GM18507 (cell line): ENCODE measurements at places on chromosomes 1 and 21.

GRCh38 chr1:217029281-217030157 lies 306.3 kb upstream of the ESRRG start:
- no peak for DNase-seq

DNA sequence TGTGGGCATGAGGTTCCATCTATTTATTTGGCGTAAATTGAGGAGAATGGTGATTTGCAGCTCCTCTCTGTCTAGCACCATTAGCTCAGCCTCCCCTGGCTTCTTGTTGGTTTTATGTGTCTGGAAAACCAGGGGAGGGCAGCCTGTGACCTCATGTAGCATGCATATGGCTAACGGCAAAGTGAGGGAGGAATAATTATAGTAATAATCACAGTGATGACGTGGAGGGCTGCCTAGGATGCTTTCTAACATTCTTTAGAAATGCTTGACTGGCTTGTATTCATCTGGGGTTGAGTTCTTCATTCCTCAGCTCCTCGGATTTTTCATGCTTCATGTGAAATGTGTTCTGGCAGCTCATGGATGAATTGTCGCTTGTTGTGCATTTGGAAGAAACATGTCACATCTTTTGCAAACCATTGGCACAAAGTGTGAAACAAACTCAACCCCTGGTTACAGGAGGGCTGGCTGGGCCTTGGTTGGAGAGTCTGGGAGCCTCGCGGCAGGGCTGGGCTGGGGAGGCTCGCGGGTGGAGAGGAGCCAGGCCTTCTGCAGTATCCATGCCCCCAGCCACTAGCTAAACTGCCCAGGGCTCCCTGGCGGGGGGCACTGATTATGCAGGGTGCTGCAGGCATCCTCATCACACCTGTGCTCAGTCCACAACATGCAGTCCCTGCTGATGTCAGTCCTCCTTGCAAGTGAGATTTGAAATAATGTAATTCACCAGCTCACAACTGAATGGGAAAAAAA lies 149.6 kb downstream of the DISC1 start:
- DNase-seq, result no peak

DNA sequence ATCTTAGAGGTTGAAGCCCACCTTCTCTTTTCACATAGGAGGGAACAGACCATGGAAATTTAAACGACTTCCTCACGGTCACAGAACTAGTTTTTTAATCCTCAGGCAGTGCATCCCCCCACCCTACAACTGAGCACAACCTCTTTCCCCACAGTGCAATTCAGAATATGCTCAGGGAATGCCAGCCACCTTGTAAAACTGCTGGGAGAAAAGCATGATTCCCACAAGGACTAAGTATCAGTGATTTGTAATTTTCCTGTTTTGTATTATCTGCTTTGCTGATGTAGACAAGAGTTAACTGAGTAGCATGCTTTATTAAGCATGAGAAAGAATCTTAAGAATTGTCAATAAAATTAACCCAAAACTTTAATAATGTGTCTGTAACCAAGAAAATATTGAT lies 23.8 kb downstream of the TMEM50A start:
- no peak for DNase-seq

DNA sequence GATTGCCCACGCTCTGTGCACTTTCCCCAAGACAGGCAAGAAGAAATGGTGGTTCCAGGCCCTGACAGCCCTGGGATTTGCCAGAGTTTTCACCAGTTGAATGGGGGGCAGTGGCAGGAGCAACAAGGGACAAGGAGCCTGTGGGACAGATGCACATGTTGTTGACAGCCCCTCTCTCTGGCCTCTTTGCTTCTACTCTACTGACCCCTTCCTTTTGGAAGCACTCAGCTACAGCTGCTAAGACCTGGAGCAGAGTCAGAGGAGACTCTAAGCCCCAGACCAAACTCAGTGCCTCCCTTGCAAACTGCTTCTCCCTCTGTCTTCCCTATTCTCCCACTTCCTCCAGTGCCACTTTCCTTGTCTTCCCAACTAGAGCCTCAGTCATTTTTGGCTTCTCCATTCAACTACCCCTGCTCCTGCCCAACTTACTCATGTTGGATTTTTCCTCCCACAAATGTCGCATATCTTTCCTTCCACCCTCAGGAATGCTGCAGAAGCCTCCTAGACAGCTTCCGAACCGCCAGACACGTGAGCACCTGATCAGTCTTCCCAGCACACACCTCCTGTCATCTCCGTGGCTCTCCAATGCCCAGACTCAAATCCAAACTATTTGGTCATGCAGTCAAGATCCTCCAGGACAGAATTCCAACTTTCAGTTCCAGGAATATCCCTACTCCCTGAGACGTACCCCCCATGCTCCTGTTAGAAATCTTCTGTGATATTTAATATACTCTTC lies 9.1 kb downstream of the INKA2 start:
- no peak for DNase-seq

GRCh38 chr1:18632783-18633421 lies 2.3 kb downstream of the PAX7 start:
- no peak for DNase-seq

DNA sequence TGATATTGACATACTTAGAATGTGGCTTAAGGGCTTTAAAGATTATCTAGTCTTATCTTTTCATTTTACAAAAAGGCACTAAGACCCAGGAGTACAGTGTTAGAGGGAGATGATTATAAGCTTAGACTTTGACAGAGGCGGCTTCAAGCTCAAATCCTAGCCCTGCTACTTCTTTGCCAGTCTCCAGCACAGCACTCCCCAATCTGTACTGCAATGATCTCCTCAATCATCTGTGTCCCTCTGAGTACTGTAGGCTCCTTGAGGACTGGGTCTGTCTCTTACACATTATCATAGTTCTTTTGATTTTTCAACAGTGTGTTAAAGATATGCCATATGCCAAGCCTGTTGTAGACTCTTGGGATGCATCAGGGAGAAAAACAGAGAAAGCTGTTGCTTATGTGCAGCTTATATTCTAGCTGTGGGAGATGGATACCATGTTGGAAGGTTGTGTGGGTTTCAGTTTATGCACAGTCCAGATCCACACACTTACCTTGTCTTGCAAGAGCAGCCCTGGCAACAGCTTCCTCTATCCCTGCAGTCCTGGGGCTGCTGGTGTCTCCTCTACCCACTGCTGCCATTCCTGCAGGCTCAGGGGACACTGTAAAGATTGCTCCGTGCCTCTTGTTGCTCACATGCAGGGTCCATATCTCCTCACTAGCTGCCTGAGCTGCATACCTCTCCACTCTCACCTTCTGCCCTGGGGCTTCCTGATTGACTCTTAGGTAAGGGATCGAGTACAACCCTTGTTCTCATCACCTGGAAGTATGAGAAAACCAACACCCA lies 103.9 kb upstream of the TSPAN2 start:
- DNase-seq, result no peak

DNA sequence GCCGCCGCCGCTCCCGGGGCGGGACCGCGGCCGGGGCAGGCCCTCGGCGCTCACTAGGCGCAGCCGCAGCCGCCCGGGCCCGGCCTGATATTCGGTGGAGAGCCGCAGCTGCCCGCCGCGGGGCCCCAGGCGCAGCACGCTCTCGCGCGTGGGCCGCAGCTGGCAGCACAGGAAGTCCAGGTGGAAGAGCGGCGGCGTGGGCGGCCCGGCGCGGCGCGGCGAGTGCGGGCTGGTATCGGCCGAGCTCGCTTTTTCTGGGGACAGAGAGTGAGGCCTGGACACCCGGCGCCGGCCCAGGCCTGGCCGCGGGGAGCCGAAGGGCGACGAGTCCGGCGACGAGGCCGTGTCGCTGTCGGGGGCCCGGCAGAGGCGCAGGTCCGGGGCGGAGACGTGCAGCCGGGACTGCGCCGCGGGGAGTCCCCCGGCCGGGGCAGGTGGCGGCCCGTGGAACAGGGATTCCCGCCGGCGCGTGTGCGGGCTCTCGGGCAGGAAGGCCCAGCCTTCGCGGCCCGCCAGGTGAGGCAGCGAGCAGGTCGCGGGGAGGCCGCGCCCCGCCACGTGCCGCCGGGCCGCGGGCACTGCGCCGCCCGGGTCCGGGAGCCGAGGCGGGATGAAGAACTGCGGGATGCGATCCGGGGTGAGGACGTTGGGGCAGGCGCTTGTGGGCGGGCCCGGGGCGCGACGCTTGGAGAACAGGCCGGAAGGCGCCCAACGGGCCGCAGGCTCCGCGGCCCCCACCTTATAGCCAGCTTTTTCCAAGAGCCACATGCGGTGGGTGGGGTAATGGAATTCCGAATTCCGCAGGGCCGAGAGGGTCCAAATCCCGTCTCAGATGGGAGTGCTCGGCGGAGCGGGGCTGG lies 1.2 kb downstream of the C2CD4D start:
- DNase-seq, result peak; percentile 28

GRCh38 chr1:166808952-166809351 lies 30.3 kb upstream of the POGK start:
- DNase-seq, result no peak

- DNase-seq, result no peak
Observed at GRCh38 chr1:56068908-56069307, 510.5 kb downstream of the PLPP3 start.

DNA sequence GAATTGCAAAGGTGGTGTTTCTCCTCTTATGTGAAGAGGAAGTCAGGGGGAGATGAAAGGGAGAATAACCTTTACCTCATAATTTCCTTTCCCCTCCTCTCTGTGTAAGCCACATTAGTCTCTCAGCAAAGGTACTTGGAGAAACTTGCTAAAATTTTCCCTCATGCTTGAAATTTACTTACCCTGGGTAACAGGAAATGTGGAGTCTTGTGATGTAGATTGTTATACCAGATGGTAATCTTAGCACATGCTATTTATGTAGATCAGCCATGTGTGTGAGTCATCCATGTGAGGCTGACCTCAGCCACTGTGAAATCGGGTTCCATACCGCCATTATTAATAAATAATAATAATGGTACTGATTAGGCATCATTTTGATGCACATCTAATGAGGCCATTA lies 128.4 kb downstream of the TGFB2 start:
- no peak for DNase-seq

- no peak for DNase-seq
Observed at GRCh38 chr1:195462646-195463045, 1145.6 kb downstream of the KCNT2 start.

GRCh38 chr1:168907053-168907452 lies 178.0 kb upstream of the DPT start:
- no peak for DNase-seq

- DNase-seq, result no peak
Observed at GRCh38 chr1:31651089-31651420, 6.4 kb upstream of the PEF1 start.

GRCh38 chr21:38957575-38958322 lies 152.0 kb downstream of the ETS2 start:
- DNase-seq, result no peak

- no peak for DNase-seq
Observed at GRCh38 chr1:36652011-36652410, 169.3 kb upstream of the CSF3R start.

- peak; percentile 36 for DNase-seq
Observed at GRCh38 chr1:161962091-161962887, 61.4 kb downstream of the OLFML2B start.

DNA sequence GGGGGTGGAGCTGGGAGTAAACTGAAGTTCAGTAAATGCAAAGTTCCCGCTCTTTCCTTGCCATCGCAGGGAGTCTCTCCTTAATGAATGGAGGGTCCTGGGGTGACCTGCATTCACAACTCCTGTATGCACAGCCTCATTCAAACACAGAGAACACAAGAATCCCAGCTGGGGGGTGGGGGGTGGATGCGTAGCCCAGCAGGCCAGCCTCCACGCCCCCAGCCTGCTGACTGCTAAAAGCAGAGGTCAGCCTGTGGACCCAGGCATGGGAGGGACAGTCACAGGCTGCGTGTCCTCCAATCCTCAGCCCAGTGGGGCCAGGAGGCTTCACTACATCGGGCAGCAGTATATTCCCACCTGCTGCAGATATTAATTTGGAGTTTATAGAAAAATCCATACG lies 263.1 kb downstream of the GRIK3 start:
- DNase-seq, result no peak

- DNase-seq, result no peak
Observed at GRCh38 chr1:105083611-105084010, 1333.9 kb downstream of the AMY1C start.

DNA sequence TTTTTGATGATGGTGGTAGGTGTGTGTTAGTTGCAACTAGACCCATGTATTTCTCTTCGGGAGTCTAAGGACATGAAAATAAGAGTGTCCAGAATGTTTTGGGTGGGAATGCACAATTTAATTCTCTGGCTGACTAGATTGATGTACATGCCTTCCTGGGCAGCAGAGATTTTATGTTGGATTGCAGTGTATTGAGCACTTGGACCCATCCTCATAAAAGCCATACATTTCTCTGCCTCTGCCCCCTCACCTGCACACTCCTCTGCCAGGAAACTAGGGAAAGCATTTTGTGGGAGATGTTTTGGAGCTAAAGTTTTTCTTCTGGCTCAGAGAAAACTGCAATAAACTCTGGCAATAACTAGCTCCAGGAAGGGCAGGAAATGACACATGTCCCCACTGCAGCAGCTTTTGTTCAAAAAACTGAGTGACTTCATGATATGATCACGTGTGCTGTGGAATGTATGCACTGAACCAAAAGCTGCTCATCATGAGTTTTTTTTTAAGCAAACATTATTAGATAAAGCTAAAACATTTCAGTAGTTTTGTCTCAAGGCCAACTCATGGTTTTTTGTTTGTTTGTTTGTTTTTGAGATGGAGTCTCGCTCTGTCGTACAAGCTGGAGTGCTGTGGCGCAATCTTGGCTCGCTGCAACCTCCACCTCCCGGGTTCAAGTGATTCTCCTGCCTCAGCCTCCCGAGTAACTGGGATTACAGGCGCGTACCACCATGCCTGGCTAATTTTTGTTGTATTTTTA lies 17.6 kb downstream of the RIT1 start:
- no peak for DNase-seq

DNA sequence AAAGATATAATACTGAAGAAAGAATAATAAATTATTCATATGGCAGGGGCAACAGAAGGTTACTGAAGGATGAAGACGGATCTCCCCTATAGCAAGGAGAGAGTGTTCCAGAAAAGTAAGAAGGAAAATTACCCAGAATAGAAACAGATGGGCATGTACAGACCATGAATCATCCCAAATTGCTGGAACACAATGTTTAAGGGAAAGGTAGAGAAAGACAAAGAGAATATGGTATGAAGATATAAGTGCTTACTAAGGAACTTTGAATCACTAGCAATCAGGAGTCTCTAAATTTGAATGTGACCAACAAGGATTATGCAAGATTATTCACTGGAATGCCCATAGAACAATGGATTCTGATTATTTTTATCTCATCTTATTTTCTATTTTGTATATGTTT lies 375.4 kb downstream of the COL11A1 start:
- DNase-seq, result no peak

DNA sequence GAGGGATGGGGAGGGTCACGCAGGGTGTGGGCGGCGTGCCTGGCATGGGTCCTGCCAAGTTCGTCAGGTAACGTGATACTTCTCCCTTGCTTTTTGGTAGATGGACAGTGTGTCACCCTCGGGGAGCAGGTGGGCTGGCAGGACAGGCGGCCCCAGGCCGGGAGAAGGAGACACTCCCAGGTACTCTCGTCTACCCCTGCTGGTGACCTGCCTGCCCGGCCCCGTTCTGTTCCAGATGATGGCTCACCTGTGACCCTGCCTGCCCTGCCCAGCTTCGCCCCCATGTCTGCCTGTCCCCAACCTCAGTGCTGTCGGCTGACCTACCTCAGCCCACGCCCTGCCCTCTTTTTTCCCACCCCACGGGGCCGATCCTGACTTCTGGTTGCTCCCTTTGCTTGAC lies 144.7 kb downstream of the PCBP3 start:
- no peak for DNase-seq
